SK-N-SH (cell line): ENCODE measurements at places on chromosomes 6 and 20.

- H3K27me3 ChIP-seq = peaks cover 9% of the 10 kb centered on the region
- no peak for DNase-seq
- H3K4me1 ChIP-seq = no peaks in the 10 kb centered on the region
- H3K4me3 ChIP-seq = no peak within 1 kb of the TSS
These were observed at the start of gene ZFP57 for GRCh38 chr6:29680904-29681303. TSS of gene ZFP57 (minus strand) at chr6:29681152. CDS start at chr6:29677003, 4,149 bp downstream.

GRCh38 chr6:121615493-121615892 lies 180.0 kb downstream of the GJA1 start:
- no peaks in the 10 kb centered on the region for H3K36me3 ChIP-seq
- no peak overlapping the region for H3K27ac ChIP-seq
- no peaks in the 10 kb centered on the region for H3K4me1 ChIP-seq
- no peaks in the 10 kb centered on the region for H3K27me3 ChIP-seq
- no peak for DNase-seq

- no peaks in the 10 kb centered on the region for H3K36me3 ChIP-seq
- no peak for DNase-seq
- no peak overlapping the region for H3K27ac ChIP-seq
- H3K27me3 ChIP-seq = no peaks in the 10 kb centered on the region
These were observed 120.0 kb downstream of the SLC16A10 start for GRCh38 chr6:111207141-111207858.

DNA sequence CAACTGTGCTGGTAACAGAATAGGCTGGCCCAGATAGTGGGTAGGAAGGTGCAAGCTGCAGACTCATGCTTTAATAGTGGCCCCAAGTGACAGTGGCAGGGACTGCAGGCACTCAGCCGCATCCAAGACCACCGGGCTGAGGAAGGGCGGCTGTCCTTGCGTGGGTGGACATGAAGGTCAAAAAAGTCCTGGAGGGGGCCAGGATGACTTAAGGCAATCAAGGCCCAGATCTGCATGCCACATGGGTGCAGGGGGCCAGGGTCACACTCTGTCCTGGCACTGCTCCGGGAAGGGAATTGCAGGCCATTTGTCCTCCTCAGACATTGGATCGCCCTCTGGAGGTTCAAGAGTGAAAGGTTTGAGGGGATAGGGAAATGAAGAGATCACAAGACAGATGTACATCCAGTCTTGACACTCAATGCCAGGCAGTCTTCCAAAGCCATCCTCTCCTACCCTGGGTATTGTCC lies 10.4 kb upstream of the VNN2 start:
- peak overlapping the region; percentile 32; the same call in 1 of the 2 replicates for H3K4me3 ChIP-seq
- peak; percentile 3 for DNase-seq
- no peaks in the 10 kb centered on the region; the same call in 1 of the 2 replicates for H3K4me1 ChIP-seq
- no peaks in the 10 kb centered on the region for H3K36me3 ChIP-seq
- H3K27me3 ChIP-seq = peaks cover 19% of the 10 kb centered on the region; the same call in 1 of the 2 replicates
- no peak overlapping the region for H3K27ac ChIP-seq

DNA sequence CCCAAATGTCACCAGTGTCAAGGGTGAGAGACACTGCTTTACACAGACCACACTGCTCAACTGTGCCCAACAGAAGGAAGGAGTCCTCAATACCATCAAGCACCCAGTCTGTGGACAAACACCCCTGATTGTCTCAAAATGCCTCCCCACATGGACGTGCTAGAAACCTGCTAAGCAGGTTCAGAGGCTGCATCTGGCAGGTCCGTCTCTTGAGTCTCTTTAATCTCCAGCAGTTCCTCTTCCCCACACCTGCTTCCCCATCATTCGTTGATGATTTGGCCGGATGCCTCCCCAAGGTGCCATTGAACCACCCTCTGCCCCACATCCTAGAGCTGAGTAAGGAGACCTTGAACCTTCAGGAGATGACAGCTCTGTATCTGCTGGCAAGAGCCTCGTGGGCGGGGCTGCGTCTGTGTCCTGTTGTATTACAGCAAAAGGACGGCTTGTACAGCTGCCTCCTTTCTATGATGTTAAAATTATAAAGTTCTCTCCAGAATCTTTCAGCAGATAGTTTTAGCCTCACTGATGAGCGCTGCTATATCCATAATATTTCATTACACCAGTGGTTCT lies 179.2 kb downstream of the PREX1 start:
- H3K36me3 ChIP-seq = no peaks in the 10 kb centered on the region
- no peaks in the 10 kb centered on the region for H3K4me1 ChIP-seq
- DNase-seq = no peak
- no peak overlapping the region for H3K4me3 ChIP-seq

GRCh38 chr6:83047065-83047754 lies 18.4 kb downstream of the UBE3D start:
- no peaks in the 10 kb centered on the region for H3K27me3 ChIP-seq
- no peak overlapping the region for H3K4me3 ChIP-seq

DNA sequence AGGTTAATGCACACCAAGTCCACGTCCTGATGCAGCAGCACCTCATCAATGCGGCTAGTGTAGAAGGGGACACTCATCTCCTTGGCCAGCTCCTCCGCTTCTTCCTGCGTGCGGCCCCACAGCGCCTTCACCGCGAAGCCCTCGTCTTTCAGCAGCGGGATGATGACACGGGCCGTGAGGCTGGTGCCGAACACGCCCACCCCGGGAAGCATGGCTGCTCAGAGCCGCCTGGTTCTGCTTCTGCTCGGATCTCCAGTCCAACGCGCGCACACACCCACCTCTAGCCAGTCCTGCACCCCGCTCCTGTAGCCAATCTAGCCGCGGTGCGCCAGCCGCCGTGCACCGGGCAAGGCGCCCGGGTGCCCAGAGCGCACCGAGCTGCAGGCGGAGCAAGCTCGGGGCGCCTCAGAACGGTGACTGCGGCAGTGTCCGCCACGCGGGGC lies 700 bp downstream of the GFOD1 start:
- peak overlapping the region; percentile 61; the same call in 1 of the 2 replicates for H3K27ac ChIP-seq
- peaks cover 3% of the 10 kb centered on the region; the same call in 1 of the 2 replicates for H3K4me1 ChIP-seq
- DNase-seq = peak; percentile 75
- no peaks in the 10 kb centered on the region for H3K27me3 ChIP-seq
- H3K36me3 ChIP-seq = no peaks in the 10 kb centered on the region

DNA sequence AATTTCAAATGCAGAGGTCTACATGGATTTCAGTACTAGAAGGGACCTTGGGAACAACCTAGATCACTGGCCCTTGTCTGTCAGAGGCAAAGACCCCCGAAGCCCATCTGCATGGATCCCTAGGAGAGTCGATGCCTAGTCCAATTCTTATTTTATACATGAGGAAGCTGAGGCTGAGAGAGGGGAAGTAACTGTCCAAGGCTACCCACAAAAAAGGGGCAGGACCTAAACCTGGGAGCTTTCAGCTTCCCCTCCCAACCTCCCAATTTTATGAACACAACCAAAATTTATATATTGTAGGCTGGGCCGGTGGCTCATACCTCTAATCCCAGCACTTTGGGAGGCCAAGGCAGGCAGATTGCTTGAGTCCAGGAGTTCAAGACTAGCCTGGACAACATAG lies 73.2 kb downstream of the TRERF1 start:
- H3K4me3 ChIP-seq = no peak overlapping the region
- H3K27ac ChIP-seq = no peak overlapping the region
- H3K27me3 ChIP-seq = no peaks in the 10 kb centered on the region
- H3K4me1 ChIP-seq = no peaks in the 10 kb centered on the region

- H3K27ac ChIP-seq = no peak overlapping the region
- H3K36me3 ChIP-seq = no peaks in the 10 kb centered on the region
- peak; percentile 58 for DNase-seq
These were observed 197.7 kb downstream of the FAXC start for GRCh38 chr6:99151634-99152346.

GRCh38 chr6:167416676-167417430 lies 92.0 kb downstream of the TTLL2 start:
- H3K36me3 ChIP-seq = no peaks in the 10 kb centered on the region
- peak overlapping the region; percentile 76 for H3K27ac ChIP-seq
- H3K4me1 ChIP-seq = no peaks in the 10 kb centered on the region
- H3K27me3 ChIP-seq = no peaks in the 10 kb centered on the region
- no peak overlapping the region for H3K4me3 ChIP-seq
- peak; percentile 67 for DNase-seq

GRCh38 chr6:21953831-21954801 lies 342.7 kb downstream of the PRL start:
- H3K27ac ChIP-seq = peak overlapping the region; percentile 79
- no peaks in the 10 kb centered on the region for H3K36me3 ChIP-seq
- H3K27me3 ChIP-seq = no peaks in the 10 kb centered on the region
- DNase-seq = peak; percentile 66
- H3K4me1 ChIP-seq = peaks cover 34% of the 10 kb centered on the region
- no peak overlapping the region for H3K4me3 ChIP-seq

- H3K4me3 ChIP-seq = no peak overlapping the region
- no peak for DNase-seq
- H3K27ac ChIP-seq = no peak overlapping the region
- peaks cover 5% of the 10 kb centered on the region; the same call in 1 of the 2 replicates for H3K4me1 ChIP-seq
- H3K36me3 ChIP-seq = peaks cover 38% of the 10 kb centered on the region
- H3K27me3 ChIP-seq = no peaks in the 10 kb centered on the region
These were observed 169.6 kb downstream of the MTHFD1L start for GRCh38 chr6:151034825-151035781.

- H3K27me3 ChIP-seq = no peaks in the 10 kb centered on the region
- no peaks in the 10 kb centered on the region for H3K36me3 ChIP-seq
- peak overlapping the region; percentile 75 for H3K27ac ChIP-seq
- peaks cover 25% of the 10 kb centered on the region for H3K4me1 ChIP-seq
- no peak overlapping the region for H3K4me3 ChIP-seq
- peak; percentile 8 for DNase-seq
These were observed 31.4 kb downstream of the AFDN start for GRCh38 chr6:167858086-167858591.

DNA sequence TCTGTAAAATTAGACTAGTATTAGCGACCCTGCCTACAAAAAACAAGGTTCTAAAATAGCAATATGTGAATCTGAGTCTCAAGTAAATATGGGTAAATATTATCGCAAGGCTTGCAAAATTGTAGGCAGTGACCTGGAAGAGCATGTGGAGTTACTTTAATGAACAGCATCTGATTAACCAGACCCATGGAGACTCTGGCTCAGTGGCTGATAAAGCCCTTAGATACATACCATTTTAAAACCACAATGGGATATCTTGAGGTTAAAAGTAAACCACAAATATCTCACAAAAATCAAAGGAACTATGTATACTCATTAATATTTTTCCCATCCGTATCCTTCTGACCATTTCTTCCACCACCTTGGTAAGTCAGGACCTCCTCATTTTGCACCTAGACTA lies 187.0 kb downstream of the MTFR2 start:
- no peaks in the 10 kb centered on the region for H3K36me3 ChIP-seq
- no peaks in the 10 kb centered on the region for H3K27me3 ChIP-seq
- peaks cover 3% of the 10 kb centered on the region for H3K4me1 ChIP-seq
- H3K27ac ChIP-seq = no peak overlapping the region
- no peak overlapping the region for H3K4me3 ChIP-seq

DNA sequence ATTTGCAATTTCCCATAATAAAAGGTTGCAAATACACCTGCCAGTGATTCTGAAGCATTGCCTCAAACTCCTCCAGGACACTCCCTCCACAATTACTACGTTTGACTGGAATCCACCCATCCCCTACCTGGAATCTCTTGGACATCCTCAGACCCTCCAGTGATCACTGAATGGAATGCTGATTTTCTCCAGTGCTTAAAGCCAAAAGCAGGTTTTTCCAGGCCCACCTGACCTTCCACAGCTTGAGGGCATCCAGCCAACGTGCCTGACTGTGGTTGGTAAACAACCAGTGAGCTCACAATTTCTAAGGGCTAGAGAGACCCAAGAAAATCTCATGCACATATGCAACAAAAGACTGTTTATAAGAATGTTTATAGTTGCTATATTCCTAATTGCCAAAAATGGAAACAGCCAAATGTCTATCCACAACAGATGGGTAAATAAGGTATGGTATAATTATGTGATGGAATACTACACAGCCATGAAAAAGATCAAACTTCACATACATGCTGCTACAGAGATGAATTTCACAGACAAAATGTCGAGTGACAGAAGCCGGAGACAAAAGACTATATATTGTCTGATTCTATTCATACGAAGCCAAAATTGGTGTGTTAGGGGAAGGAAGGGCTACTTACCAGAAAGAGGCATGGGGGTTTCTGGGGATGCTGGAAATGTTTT lies 147.1 kb upstream of the RREB1 start:
- no peak for DNase-seq
- no peak overlapping the region for H3K27ac ChIP-seq
- H3K4me1 ChIP-seq = no peaks in the 10 kb centered on the region

- H3K36me3 ChIP-seq = no peaks in the 10 kb centered on the region
- no peak overlapping the region for H3K27ac ChIP-seq
- H3K27me3 ChIP-seq = no peaks in the 10 kb centered on the region
- no peak for DNase-seq
These were observed 55.7 kb upstream of the SLC23A2 start for GRCh38 chr20:5056801-5057599.

GRCh38 chr6:24621626-24622289 lies 24.2 kb downstream of the KIAA0319 start:
- no peak for DNase-seq
- no peaks in the 10 kb centered on the region for H3K27me3 ChIP-seq
- H3K27ac ChIP-seq = no peak overlapping the region
- no peaks in the 10 kb centered on the region for H3K4me1 ChIP-seq
- H3K4me3 ChIP-seq = no peak overlapping the region

- no peaks in the 10 kb centered on the region for H3K27me3 ChIP-seq
- no peak overlapping the region for H3K4me3 ChIP-seq
- no peak for DNase-seq
- no peaks in the 10 kb centered on the region for H3K36me3 ChIP-seq
- no peak overlapping the region for H3K27ac ChIP-seq
- peaks cover under 1% of the 10 kb centered on the region; the same call in 1 of the 2 replicates for H3K4me1 ChIP-seq
These were observed 39.9 kb upstream of the PRDM1 start for GRCh38 chr6:106046116-106046853.

DNA sequence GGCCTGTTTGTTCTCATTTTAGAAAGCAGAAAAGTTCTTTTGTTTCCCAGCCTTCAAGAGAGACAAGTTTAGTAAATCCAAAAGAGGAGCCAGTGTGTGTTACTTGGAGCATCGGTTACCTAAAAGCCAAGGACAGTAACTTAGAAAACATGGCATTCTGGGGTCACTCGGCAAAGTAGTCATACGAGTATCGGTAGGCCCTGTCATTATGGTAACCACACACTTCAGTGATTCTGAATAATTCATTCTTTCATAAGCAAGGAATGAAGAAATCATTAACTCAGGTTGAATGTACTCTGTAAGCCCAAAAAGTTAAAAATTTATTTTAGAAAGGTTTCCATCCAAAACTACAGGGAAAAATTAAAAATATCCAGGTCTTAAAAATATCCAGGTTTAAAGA lies 34.0 kb downstream of the CNKSR3 start:
- H3K4me1 ChIP-seq = peaks cover 24% of the 10 kb centered on the region
- H3K27me3 ChIP-seq = no peaks in the 10 kb centered on the region
- H3K36me3 ChIP-seq = no peaks in the 10 kb centered on the region
- no peak overlapping the region for H3K27ac ChIP-seq

GRCh38 chr20:59084041-59084850 lies 41.7 kb upstream of the PRELID3B start:
- no peaks in the 10 kb centered on the region for H3K27me3 ChIP-seq
- no peaks in the 10 kb centered on the region; the same call in 1 of the 2 replicates for H3K4me1 ChIP-seq
- H3K27ac ChIP-seq = no peak overlapping the region
- no peak for DNase-seq
- no peak overlapping the region for H3K4me3 ChIP-seq
- H3K36me3 ChIP-seq = no peaks in the 10 kb centered on the region

DNA sequence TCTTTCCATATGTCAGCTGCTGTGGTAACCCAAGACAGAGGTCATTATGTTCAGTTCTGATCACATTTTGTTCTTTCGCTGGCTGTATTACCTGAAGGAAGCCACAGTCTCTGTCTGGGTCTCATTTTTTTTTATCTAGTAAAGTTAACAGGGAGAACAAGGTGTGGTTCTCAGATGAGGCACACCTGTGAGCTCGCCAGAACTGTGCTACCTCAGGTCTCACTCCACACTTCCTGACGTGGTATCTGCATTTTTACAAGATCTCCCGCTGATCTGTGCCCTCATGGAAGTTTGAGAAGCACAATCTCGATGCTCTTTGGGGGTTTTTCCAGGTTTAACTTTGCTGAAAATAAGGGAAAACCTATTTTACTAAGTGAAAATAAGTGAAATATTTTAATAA lies 169.5 kb upstream of the CENPW start:
- no peaks in the 10 kb centered on the region for H3K4me1 ChIP-seq
- no peak overlapping the region for H3K4me3 ChIP-seq
- no peaks in the 10 kb centered on the region; the same call in 1 of the 2 replicates for H3K27me3 ChIP-seq
